Bronchial smooth muscle cell (primary cell): ENCODE measurements at places on chromosomes 7 and 10. TPM values are rescaled to one million over a fixed set of nuclear protein-coding genes. Genes with fewer than 3 reads are reported as not detected.

C10orf143 gene
- total RNA-seq = 1.0 and 1.1 TPM in 2 replicates

TAS2R41 gene
- total RNA-seq = not detected in 2 replicates

GNB2 gene
- 53.9 and 54.8 TPM in 2 replicates for total RNA-seq

ARID5B gene
- 39.2 and 59.4 TPM in 2 replicates for total RNA-seq

PIP gene
- not detected in 2 replicates for total RNA-seq

CELF2 gene
- total RNA-seq = 3.8 and 4.4 TPM in 2 replicates

WEE2 gene
- total RNA-seq = 0.17 TPM in 1 of 2 replicates, not detected in the other

KCNMA1 gene
- 41.6 and 70.6 TPM in 2 replicates for total RNA-seq

EMX2 gene
- total RNA-seq = not detected in 2 replicates

LEP gene
- not detected in 2 replicates for total RNA-seq

CRHR2 gene
- not detected in 2 replicates for total RNA-seq

KIAA1549 gene
- total RNA-seq = 0.52 and 0.63 TPM in 2 replicates

HECW1 gene
- total RNA-seq = under 0.01 and 0.79 TPM in 2 replicates

ODAD2 gene
- under 0.01 and 0.32 TPM in 2 replicates for total RNA-seq

PDZD7 gene
- 1.8 and 2.0 TPM in 2 replicates for total RNA-seq

GOLGA7B gene
- total RNA-seq = not detected in 2 replicates

C7orf57 gene
- total RNA-seq = not detected in 2 replicates

SPDYE3 gene
- total RNA-seq = not detected in 2 replicates

EBLN1 gene
- not detected in 2 replicates for total RNA-seq

SLC26A3 gene
- not detected in 2 replicates for total RNA-seq

RPS24 gene
- 2,377 and 2,646 TPM in 2 replicates for total RNA-seq

SEMA3E gene
- total RNA-seq = 0.79 and 11.0 TPM in 2 replicates

PLA2G12B gene
- not detected in 2 replicates for total RNA-seq

TMEM178B gene
- under 0.01 TPM in 2 replicates for total RNA-seq

OR2A5 gene
- not detected in 2 replicates for total RNA-seq

LOXL4 gene
- 9.9 and 13.3 TPM in 2 replicates for total RNA-seq

DPYSL4 gene
- 2.4 and 2.7 TPM in 2 replicates for total RNA-seq

ACBD7 gene
- total RNA-seq = 0.43 and 0.79 TPM in 2 replicates

AEBP1 gene
- 16.6 and 20.2 TPM in 2 replicates for total RNA-seq

HTRA1 gene
- total RNA-seq = 88.8 and 155 TPM in 2 replicates

SPDYE2B gene
- total RNA-seq = not detected in 2 replicates

ITIH2 gene
- not detected in 2 replicates for total RNA-seq

GRID1 gene
- total RNA-seq = not detected in 2 replicates
